ENCODE measurements at places on chromosomes 7 and 10.

DNA sequence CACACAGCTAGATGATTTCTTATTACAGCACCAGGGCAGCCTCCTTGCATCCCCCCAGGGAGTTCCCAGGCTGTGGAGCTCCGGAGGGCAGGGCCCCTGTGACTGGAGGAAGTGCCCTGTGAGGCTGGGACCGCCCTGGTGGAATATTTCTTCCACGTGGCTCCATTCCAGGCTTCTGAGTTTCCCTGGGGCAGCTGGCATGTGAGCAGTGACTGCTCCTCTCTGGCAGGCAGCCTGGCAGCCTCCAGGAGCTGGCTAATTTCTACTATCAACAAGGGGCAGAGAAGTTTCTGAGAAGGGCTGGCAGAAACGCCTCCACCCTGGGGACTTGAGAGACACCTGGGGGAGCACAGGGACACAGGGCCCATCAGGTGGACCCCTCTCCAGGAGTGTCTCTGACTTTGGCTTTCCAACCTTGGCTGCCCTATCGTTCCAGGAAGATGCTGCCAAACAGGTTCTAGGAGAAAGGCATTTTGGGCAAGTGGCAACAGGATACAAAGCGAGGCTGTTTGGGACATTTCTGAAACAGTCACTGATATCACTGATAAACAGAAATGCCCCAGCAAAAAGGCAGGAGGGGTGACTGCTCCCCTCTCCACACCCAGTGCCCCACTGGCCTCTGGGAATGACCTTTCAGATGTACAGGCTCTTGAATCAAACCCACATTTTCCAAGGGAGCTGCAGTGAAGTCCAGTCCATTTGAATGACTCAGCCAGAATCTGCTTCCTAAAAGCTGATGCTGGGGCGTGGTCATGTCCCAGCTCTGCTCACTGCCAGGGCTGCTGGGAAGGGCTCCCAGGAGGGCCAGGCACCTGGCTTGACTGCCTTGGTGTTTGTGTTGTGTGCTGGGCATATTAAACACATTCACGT lies 16.1 kb downstream of the MYOF start:
- H3K4me3 ChIP-seq, result no peak overlapping the region

GRCh38 chr7:92402920-92403759 lies 44.1 kb upstream of the GATAD1 start:
- H3K36me3 ChIP-seq, result peaks cover 21% of the 10 kb centered on the region
- H3K27ac ChIP-seq, result no peak overlapping the region
- H3K27me3 ChIP-seq, result no peaks in the 10 kb centered on the region
- DNase-seq, result no peak

- no peak overlapping the region for H3K4me3 ChIP-seq
- no peak overlapping the region for H3K27ac ChIP-seq
- DNase-seq, result no peak
- no peaks in the 10 kb centered on the region for H3K27me3 ChIP-seq
Measured at GRCh38 chr10:106563384-106563783, 601.1 kb downstream of the SORCS1 start.

- no peaks in the 10 kb centered on the region for H3K27me3 ChIP-seq
- peaks cover 7% of the 10 kb centered on the region for H3K36me3 ChIP-seq
- DNase-seq, result no peak
- no peak overlapping the region for H3K27ac ChIP-seq
Measured at GRCh38 chr10:43192884-43193283, 54.6 kb downstream of the CSGALNACT2 start.
